ENCODE measurements at places on chromosomes 2 and 18.

DNA sequence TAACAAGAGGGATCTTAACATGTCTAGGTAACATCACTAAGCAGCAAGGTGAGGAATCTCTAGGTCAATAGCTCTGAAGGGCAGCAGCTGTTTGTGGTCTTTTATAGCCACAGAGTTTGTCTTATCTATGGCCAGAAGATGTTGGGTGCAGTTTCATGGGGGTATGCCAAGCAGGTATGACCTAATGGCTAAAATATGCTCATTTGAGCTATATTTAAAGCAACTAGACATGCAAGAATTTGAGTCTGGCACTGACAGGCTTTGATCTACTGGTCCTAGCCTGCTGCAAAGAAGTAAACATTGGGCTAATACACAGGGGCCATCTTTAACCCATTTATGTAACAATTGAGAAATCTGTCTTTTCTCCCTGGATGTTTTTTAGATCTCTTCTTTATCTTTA lies 13.9 kb upstream of the UGP2 start:
- DNase-seq, result no peak

- no peak for DNase-seq
These were observed 176.6 kb upstream of the TACR1 start for GRCh38 chr2:75375646-75376582.

DNA sequence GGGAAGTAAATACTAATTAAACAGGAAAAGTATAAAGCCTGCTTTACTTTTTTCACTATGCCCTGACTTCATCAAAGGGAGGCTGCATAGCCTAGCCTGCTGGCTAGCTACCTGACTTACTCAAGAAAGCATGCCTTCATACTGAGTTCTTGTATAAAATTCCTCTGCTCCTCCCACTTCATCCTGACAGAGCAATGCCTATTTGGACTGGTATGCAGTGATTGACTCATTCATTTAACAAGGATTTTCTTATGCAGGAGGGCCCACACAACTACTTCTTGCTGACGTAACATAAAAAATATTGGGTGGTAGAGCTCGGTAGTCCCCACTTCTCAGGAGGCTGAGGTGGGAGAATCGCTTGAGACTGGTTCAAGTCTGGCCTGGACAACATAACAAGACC lies 70.5 kb downstream of the PRPF40A start:
- DNase-seq, result no peak

GRCh38 chr2:36584148-36584794 lies 13.7 kb downstream of the FEZ2 start:
- no peak for DNase-seq

- DNase-seq, result no peak
These were observed 143.2 kb downstream of the MTCL1 start for GRCh38 chr18:8848541-8848940.

GRCh38 chr2:158979772-158980171 lies 11.3 kb downstream of the TANC1 start:
- no peak for DNase-seq

DNA sequence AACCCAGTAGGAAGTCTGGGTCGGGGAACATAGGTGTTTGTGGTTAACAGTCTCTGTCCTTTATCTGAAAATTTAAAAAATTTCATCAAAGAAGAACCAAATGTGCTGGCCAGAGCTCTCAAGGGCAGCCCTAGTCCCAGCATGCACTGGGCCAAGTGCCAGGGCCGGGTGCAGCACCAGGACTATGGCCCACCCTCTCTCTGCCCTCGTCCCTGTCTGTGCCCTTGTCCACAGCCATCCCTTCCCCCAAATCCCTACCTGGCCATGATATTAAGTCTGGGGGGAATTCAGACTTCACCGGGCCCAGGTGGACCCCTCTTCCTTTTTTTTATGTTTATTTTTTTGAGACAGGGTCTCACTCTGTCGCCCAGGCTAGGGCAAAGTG lies 14.4 kb upstream of the ZFP36L2 start:
- no peak for DNase-seq

- no peak for DNase-seq
These were observed 34.3 kb downstream of the KIF1A start for GRCh38 chr2:240785424-240786335.

DNA sequence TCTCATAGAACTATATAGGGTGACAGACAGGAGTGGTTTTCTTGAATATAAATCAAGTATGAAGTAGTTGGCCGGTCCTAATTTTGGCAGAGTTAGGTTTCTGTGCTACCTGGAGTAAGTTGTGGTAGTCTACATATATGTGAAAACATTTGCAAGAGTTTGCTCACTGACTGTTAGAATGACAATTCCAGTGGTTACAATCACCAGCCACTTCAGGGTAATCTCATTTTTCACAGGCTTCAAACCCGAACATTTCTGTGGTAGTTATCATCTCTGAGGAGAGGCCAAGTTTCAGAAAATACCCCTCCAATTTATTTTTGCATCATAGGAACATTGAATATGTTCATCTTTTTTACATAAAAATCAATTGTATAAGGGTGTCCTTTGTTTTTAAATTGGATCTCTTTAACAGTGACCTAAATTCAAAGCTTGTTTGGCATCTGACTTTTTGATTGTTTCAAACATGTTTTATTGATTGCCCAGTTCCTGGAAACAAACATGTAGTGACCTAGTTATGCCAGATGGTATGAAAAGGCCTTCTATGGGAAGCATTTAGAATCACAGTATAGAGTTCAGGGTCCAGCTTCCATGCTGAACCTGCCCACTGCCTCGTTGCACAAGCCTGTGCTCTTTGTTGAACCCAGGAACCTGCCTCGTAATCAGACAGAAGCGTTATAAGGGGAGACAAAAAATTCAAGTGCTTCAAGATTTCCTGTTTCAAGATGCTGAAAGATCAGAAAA lies 250.6 kb downstream of the LTBP1 start:
- DNase-seq, result no peak

GRCh38 chr2:67503066-67503795 lies 106.1 kb downstream of the ETAA1 start:
- DNase-seq, result no peak

GRCh38 chr2:96503637-96504243 lies 1.4 kb downstream of the NEURL3 start:
- DNase-seq, result no peak

- DNase-seq, result no peak
These were observed 2.7 kb upstream of the SLC66A2 start for GRCh38 chr18:79953971-79954651.

DNA sequence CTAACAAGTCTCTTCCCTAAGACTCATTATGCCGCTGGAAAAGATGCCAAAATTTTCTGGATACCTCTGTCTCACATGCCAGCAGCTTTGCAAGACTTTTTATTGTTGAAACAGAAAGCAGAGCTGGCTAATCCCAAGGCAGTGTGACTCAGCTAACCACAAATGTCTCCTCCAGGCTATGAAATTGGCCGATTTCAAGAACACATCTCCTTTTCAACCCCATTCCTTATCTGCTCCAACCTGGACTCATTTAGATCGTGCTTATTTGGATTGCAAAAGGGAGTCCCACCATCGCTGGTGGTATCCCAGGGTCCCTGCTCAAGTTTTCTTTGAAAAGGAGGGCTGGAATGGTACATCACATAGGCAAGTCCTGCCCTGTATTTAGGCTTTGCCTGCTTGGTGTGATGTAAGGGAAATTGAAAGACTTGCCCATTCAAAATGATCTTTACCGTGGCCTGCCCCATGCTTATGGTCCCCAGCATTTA lies 26.3 kb downstream of the DHRS9 start:
- DNase-seq, result no peak

GRCh38 chr18:42168487-42168886 lies 213.5 kb downstream of the PIK3C3 start:
- no peak for DNase-seq

DNA sequence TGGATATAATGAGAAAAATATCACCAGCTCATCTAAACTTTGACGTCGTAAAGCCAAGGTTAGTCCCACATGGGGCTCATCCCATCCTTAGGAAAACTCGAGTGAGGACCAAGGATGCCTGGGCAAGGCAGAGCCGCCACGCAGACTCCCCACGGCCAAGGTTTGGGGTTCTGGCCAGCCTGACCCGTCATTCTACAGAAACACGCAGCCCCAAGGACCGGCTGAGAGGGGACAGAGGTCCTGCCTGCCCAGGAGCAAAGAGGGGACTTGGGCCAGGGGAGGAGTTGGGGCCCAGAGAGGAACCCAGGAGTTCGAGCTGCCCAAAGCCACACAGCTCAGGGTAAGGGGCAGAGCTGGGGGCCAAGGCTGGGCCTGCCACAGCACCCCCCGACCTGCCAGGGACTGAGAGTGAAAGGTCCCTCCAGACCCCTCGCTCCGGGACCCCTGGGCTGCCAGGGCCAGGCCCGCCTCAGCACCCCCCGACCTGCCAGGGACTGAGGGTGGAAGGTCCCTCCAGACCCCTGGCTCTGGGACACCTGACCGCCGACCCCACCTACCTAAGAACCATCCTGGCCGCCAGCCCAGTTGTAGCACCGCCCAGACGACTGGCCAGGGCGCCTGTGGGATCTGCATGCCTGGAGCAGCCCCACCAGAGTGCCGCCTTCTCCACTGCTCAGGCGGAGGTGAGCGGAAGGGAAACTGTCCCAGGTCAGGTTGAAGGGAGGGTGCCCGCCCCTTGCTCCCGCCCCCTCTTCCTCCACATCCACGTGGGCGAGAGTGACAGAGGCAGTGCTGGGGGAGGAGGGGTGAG lies at the start of gene PDCD1:
PDCD1 (minus strand) TSS at position 689 of the 811 bp plus-strand sequence; CDS start at position 633, 56 bp downstream.
- no peak for DNase-seq

DNA sequence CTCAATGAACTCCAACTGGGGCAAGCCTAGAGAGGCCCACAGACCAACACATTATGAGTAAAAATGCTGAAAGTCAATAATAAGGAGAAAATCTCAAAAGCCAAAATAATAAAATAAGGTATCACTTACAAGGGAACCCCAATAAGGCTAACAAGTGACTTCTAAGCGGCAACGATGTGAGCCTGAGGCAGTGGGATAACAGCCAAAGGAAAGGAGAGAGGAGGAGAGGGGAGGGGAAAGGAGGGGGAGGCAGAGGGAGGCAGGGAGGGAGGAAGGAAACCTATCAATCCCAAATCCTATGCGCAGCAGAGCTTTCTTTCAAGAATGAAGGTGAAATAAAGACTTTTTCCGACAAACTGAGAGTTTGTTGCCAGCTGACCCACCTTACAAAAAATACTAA lies 6.0 kb upstream of the NFATC1 start:
- no peak for DNase-seq

DNA sequence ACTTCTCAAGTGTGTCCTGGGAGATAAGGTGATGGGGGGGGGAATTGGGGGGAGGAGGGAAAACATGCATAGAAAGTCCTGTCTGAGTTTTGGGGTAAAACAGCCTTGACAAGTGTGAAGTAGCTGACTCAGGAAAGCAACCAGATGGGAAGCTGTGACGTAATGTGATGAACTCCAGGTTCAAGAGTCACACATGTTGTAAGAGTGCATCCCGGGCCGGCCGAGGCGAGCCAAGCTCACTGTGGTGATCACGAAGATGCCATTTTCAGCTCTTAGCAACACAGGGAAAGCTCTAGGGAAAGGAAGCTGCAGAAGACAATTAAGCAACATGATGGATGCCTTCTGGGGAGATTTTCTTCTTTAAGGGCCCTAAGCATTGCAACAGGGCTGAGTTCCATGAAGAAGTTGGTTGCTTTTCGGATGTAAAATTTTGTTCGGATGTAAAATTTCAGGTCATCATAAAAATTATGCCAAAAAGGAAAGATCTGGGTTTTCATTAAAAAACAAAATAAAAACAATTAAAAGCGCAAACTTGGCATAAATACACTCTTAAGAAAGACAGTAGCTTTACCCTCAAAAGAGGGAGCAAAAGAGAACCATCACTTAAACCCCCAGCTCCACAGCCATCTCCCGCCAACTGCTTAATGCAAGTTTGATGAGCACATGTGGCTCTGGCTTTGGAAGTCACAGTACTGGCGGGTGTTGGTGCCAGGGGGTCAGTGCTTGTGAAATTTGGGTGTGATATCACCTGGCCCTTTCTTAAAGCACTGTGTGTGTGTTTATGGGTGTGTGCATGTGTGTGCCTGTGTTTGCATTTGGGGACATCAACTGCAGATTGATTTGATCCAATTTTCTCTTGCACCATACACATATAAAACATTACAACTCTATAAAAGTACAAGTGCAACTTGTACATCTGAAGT lies 19.1 kb downstream of the SERTAD2 start:
- no peak for DNase-seq

DNA sequence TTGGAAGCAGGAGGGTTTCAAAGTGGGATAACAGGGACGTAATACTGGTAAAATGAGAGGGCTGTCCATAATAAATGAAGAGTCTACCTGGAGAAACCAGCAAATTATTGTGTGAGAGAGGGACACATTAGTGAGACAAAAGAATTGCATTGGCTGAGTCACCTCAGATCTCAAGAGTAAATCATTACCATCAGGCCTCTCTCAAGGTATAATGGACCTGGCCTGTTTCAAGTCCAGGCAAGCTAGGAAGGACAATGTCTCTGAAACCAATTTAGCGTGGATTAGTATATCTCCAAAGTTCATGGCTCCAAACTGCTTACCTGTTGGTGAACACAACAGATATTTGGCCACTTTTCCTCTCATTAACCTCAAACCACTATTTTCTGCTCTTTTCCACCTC lies 471.4 kb downstream of the CMPK2 start:
- DNase-seq, result no peak

GRCh38 chr2:224948859-224949258 lies 93.4 kb downstream of the DOCK10 start:
- DNase-seq, result no peak

All from stimulated activated CD8-positive, alpha-beta memory T cell treated with anti-CD3 and anti-CD28 coated beads, Interleukin-7, amount 100 ng/mL, for 1 hour (primary cell).